ENCODE measurements at places on chromosomes 5 and 9.

- no peak for DNase-seq
Observed at GRCh38 chr5:180251141-180251540, 40.7 kb downstream of the MAPK9 start.

DNA sequence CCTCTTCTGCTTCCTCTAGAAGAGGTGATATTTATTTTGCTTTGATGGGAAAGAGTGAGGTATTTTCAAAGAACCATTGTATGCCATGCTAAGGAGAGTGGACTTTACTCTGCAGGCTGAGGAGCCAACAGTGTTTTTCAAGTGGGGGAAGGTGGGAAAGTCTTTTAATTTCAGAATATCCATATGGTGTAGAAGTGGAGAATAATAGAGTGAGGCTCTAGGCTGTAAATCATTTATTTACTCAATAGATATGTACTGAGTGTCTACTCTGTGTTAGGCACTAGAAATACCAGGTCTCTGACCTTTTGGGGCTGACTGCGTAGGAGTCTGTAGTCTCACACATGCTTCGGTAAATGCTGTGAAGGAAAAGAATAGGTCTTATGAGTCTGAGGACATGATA, 30.7 kb upstream of the TENT2 start:
- DNase-seq = no peak

- no peak for DNase-seq
Observed at GRCh38 chr9:35277171-35277520, 115.3 kb downstream of the UNC13B start.

- DNase-seq = no peak
Observed at GRCh38 chr5:132417010-132417439, 47.5 kb downstream of the SLC22A5 start.

DNA sequence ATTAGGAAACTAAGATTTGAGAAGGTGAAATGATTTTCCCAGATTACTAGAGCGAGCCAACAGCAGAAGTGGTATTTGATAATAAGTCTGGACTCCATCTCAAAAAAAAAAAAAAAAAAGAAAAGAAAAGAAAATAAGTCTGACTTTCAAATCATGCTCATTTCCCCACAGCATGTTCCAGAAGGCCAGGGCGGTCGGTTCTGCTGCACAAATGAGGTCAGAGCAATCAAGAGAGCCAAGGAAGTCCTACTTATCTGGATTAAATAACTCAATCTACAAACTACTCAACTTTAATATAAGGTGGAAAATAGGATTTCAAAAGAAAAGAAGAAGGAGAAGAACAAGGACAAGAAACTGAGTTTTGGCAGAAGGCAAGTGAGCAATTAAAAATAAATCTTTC, 130.4 kb upstream of the RASA1 start:
- DNase-seq = no peak

DNA sequence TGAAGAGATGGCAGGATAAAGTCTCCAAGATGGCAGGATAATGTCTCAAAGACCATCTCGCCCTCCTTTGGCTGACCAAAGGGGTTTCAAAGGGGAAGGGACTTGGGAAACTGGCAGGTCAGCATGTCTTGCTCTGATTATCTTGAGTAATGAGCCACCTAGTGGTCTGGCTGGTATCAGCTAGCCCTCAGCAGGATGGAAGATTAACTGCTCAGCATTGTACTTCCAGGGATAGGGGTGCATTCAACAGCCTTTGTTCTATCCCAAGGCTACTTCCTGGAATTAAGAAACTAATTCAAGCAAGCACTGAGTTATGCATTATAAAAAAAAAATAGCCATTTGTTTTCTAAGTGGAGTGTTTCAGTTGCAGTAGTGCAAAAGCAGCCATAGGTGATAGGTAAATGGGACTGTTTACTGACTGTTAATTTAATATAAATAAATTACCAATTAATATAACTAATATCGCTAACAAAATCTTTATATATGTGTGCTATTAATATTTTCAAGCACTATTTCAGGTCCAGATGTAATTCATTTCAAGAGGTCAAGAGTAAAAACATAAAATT, 555.5 kb downstream of the CDH9 start:
- DNase-seq = peak; percentile 71
